ENCODE measurements at places on chromosomes 7 and 10.
A peak's percentile ranks its signal among the peaks of the same experiment; 100 is the strongest.

GRCh38 chr10:3948843-3949242 is 163.8 kb upstream of the KLF6 start:
- DNase-seq, result no peak

DNA sequence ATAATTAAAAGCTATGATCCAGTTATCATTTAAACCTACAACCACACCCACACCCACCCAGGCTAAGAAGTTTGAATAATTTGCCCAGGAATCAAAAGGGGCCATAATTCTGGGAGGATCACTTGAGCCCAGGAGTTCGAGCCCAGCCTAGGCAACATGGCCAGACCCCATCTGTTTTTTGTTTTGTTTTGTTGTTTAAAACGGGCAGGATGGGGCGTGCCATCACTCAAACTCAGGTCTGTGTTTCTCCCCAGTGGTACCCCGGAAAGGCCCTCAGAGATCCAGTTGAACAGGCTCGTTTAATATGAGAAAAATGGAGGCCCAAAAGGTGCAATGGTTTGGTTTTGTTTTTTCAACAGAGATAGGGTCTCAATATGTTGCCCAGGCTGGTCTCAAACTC is 23.3 kb downstream of the HSPB1 start:
- DNase-seq, result no peak

- DNase-seq, result no peak
Observed at GRCh38 chr10:32411797-32412498, 34.0 kb upstream of the CCDC7 start.

GRCh38 chr10:100642295-100642994 is 102.9 kb upstream of the PAX2 start:
- DNase-seq, result no peak

DNA sequence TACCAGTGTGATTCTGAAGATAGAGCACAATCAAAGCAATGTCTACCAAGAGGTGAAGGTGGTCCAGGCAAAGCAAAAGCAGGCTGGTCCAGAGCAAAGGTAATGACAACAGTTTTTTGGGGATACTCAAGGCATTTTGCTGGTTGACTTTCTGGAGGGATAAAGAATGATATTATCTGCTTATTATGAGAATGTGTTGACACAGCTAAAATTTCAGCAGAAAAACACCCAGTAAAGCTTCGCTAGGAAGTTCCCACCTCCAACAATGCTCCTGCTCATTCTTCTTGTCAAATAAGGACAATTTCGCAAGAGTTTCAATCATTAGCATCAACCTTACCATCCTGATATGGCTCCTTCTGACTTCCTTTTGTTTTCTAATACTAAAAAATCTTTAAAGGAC is 24.1 kb downstream of the GPR85 start:
- DNase-seq, result no peak

DNA sequence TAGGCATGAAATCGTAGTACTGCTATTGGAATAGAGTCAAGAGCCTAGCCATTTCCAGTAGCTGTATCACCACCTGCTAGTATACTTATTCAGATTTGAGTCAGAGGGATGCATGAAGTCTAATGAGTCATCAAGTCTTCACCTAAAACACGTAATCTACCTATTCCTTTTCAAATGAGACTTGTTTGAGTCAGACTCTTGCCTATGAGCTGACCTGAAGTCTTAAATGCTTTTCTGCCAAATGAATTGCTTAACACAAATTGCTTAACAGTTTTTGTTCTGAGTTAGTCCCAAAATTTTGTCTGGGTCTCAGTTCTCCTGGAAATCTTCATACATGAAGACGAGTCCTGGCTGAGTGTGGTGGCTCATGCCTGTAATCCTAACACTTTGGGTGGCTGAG is 165.2 kb downstream of the GNAT3 start:
- no peak for DNase-seq

- peak; percentile 69 for DNase-seq
Observed at GRCh38 chr10:30995081-30995770, 36.4 kb downstream of the ZNF438 start.

GRCh38 chr10:115129752-115130151 is 36.6 kb downstream of the ATRNL1 start:
- peak; percentile 43 for DNase-seq

- DNase-seq, result no peak
Observed at GRCh38 chr7:28106321-28106829, 74.2 kb downstream of the JAZF1 start.
